ENCODE measurements at places on chromosomes 6 and 20.

GRCh38 chr6:72622094-72622940, 453 bp downstream of the KCNQ5 start:
- DNase-seq, result peak; percentile 74

- no peak for DNase-seq
These were observed 108.7 kb downstream of the CARMIL1 start for GRCh38 chr6:25387911-25388310.

DNA sequence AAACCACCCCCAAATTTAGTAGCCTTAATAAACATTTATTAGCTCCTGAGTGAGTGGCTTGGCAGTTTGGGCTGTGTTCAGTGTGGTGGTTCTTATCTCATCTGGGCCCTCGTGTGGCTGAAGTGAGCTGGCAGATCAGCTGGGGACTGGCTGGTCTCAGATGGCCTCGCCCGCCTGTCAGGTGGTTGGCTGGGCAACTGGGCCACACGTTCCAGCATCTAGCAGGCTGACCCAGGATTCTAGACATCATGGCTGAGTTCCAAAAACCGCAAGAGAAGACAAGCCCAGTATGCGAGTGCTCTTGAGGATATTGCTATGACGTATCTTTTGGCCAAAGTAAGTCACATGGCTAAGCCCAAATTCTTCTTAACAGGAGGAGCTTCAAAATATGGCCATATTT, 28.9 kb downstream of the EIF2S2 start:
- DNase-seq, result no peak

DNA sequence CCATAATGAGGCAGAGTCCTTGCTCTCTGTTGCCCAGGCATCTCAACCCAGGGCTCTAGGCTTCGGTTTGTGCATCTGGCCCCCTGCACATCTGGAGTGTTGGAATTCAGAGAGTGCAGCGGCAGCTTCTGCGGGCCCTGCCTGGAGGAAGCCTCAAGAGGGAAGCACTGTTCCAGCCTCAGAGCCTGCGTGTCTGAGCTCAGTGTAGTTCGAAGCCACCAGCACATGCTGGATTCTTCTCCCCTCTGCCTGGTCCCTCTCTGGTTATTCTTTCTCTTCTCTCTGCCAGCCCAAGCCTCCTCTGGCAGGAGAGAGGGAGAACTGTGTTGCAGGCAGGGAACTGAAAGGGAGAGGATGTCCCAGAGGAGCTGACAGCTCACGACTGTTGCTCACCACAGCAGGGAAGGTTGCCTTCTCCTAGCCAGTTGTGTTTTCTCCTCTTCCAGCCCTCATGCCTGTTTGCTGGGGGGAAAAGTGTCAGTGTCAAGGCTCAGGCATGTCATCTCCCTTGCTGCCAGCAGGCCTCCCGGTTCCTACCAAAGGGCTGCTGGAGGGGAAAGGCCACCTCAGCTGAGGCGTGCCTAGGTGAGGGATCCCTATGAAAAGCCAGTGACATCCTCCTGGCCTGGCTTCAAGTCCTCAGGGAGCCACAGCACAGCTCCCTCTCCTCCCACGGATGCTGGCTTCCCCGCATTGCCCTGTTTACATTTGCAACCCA, 126.0 kb upstream of the LRFN2 start:
- DNase-seq, result no peak

DNA sequence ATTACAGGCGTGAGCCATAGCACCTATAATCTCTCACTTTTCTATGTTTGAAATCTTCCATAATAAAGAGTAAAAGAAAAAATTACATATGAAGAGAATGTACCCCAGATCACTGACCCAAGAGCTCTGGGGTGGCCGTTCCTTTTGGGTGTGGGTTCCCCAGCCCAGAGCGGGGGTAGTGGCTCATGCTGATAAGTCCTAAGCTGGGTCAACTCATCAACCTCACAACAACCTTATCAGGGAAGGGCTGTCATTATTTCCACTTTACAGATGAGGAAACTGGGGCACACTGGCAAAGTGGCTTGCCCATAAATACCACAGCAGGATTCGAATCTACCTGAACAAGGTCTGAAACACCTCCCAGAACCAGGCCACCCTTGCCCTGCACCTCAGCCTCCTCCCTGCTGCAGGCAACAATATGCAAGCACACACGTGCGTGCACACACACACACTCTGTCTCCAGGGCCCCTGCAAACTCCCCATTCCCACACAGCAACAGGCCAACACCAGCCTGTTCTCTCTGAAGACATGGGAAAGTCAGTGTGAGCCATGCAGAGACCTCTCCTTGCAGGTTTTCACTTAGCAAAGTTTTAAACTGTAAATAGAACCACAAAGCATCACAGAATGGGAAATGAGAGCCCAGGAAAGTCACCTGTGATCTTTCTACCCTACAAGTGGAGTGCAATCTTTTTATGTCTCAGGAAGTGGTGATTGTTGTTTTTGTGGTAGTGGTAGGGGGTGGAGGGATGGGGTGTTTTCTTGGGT, 27.7 kb downstream of the BFSP1 start:
- DNase-seq, result no peak

DNA sequence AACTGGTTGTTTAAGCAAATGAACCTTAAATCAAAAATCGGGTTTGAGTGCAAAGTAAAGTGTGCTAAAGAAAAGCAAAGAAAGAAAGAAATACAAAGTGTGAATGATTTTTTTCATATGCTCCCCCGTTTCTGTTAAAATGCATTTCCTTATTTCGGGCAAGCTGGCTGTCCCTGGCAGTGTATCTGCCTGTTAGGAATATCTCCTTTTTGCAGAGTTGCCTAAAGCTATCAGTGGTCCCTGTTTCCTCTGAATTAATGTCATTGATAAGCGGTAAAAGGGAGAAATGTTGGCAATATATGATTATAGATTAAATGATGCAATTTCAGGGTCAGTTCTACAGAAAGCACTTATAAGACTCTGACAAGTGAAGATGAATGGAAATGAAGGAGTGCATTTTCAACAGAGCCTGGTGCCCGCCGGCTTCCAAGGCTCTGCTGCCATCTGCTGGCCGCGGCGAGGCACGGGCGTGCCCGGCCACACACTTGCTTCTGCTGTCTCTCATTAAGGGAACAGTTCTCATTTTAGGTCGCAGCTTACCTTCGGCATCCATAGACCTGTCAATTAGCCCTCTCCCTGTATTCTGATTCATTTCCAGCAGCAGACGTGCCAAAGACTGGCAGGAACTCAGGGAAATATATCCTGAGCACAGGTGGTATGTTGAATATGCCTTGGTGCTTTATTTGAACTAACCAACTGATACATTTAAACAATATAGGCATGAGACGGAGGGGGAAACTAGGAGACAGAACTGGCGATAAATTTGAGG, 381.9 kb downstream of the C6orf118 start:
- DNase-seq, result peak; percentile 64

DNA sequence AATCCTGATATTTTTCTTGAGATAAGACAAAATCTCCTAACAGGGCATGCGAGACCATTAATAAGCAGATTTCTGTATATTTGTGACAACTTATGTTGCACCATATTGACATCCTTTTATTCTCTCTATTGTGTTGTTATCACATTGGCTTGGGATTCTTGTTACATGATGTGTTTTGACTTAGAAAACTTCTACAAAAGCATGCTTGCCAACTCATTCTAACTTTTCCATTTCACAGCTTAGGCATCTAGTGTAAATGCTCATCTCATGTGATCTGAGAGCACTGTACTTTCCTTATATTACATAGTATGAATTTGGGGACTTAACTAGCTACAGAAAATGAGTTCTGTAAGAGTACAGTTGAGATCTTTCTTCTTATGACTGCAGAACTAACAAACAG, 1040.7 kb upstream of the ADGRB3 start:
- no peak for DNase-seq

- no peak for DNase-seq
These were observed 108.1 kb upstream of the SCP2D1 start for GRCh38 chr20:18705490-18705889.

- DNase-seq, result no peak
These were observed 13.5 kb upstream of the TBX18 start for GRCh38 chr6:84777888-84778287.

DNA sequence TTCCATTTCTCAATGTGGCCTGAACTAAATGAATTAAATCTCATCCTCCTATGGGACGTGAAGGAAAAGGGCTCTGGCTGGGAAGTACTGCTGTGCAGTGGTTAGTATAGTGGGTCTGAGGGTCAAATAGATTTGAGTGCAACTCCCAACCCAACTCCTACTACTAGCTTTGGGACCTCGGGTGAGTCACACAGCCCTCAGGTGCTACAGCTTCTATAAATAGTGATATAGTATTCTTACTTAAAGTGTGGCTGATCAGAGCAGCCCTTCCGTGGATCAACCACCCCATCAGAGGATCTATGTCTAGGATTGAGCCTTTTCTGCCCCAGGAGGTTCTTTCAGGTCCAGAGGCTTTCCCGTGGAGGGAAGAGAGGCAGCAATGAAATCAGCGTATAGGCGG, 904 bp upstream of the UST start:
- no peak for DNase-seq

GRCh38 chr6:98716341-98716740, 118.0 kb upstream of the POU3F2 start:
- DNase-seq, result peak; percentile 95

- DNase-seq, result no peak
These were observed 555.6 kb downstream of the CD83 start for GRCh38 chr6:14673201-14673600.

- no peak for DNase-seq
These were observed 12.4 kb downstream of the KATNA1 start for GRCh38 chr6:149636124-149636523.

DNA sequence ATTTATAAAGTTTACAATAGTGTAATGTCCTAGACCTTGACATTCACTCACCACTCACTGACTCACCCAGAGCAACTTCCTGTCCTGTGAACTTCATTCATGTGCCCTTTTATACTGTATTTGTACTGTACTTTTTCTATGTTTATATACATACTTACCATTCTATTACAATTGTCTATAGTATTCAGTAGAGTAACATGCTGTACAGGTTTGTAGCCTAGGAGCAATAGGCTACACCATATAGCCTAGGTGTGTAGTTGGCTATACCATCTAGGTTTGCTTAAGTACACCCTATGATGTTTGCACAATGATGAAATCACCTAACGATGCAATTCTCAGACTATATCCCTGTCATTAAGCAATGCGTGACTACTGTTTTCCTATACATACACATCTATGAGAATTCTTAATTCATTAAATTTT, 17.5 kb downstream of the EDEM2 start:
- peak; percentile 4 for DNase-seq

GRCh38 chr6:167932468-167933276, 64.8 kb upstream of the KIF25 start:
- no peak for DNase-seq

- no peak for DNase-seq
These were observed 878 bp upstream of the HLA-DMA start for GRCh38 chr6:32953775-32954174.

DNA sequence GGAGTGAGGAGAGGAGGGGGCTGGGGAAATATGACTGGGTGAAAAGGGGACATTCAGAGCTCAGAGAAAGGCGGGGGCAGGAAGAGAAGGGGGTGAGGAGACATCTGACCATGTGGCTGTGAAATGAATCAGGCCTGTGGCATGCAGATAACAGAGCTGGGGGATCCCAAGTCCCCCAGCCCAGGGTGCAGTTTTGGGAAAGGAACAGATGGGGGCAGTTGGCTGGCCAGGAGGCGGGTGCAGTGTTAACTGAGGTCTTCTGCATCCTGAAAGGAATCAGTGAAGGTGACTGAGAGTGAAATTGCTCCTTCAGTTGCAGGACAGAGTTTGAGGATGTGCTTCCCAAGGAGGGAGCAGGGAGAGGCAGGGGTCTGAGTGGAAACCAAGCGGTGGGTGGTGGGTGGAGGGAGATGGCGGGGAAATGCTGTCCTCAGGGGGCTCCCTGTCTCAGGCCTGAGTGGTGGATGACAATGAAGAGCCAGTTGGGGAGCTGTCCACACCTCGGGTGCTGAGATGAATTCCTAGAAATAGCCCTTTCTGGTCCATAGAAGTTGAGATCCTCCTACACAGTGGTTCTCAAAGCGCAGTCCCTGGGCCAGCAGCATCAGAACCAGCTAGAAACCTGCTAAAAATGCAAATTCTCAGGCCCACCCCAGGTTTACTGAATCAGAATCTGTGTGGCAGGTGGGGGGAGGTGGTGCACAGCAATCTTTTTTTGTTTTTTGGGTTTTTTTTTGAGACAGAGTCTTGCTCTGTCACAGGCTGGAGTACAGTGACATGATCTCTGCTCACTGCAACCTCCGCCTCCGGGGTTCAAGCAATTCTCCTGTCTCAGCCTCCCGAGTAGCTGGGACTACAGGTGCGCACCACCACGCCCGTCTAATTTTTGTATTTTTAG, 26.0 kb upstream of the CCDC167 start:
- DNase-seq, result no peak

DNA sequence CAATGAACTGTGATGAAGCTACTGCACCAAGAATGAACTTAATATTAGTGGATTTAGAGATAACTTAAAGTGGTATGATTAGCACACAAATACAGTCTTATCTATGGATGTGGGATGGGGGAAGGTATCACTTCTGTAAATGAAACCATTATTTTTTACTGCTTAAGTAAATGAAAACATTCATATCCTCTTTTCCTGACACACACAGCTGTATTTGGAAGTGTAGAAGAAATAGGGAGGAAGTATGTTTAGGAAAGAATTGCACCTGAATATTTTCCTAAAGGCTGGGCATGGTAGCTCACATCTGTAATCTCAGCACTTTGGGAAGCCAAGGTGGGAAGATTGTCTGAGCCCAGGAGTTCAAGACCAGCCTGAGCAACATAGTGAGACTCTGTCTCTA, 96.8 kb downstream of the HIVEP2 start:
- no peak for DNase-seq

DNA sequence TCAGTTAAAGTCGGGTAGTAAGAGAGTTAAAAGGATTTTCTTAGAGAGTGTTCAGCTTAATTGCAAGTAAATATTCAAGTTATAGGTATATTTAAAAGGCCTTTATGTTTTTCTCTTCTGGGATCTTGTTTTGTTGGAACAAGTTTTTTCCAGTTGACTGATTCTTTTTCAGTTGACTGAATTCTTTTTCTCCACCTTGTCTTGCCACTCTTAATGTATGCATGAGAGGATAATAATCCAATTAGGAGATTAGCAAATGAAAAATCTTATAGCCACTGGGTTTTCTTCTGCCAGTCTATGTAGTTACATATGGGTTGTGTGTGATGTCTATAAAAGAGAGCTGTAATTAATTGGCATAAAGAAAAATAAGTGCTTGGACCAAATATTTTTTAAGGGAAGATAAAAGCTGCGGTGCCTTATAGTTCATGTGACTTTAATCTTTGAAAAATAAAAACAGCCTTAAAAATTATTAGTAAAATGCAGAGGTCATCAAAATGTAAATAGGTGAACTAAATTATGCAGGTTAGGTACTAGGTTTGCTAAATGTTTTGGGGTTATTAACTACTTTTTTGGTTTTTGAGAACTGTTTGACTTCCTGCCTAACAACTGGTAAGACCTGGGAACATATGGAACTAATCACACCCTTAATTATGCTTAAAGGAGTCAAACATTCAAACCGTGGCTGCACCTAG, 367.2 kb downstream of the HTR1B start:
- DNase-seq, result no peak

DNA sequence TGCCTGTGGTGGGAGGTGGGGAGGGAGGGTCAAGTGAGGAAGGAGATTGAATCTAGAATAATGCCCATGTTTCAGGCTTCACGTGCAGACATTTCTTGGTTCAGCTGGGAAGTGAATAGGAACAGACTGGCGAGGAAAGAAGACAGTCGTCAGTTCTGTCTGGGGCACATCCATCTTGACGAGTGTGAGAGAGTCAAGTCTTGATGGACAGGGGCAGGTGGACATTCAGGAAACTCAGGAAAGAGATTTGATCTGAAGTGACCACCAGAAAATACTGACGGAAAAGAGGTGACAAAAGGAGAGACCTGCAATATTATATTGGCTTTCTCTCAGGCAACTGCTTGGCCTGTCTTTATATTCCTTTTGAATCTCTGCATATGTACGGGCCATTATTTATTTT, 68.6 kb downstream of the ESR1 start:
- no peak for DNase-seq
